ENCODE measurements at places on chromosomes 2 and 18.

DNA sequence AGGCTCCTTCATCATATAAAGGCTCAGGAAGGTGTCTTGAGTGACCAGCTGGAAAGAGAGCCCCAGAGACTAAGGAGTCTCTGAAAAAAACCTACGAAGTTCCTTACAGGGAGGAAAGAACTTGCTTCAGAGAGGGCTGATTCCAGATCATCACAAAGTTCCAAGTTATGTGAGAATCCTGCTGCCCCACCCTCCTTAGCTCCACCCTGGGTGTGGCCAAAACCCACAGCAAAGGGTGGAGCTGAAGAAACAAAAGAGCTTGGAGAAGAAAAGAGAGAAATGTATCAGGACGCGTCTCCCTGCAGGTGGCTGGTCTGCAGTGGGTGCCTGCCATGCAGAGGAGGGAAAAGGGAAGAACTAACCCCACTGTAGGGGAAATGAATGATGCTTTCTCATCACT lies 32.8 kb upstream of the ZNF396 start:
- DNase-seq = no peak

- no peak for DNase-seq
Observed at GRCh38 chr2:23469142-23469540, 84.2 kb downstream of the KLHL29 start.

DNA sequence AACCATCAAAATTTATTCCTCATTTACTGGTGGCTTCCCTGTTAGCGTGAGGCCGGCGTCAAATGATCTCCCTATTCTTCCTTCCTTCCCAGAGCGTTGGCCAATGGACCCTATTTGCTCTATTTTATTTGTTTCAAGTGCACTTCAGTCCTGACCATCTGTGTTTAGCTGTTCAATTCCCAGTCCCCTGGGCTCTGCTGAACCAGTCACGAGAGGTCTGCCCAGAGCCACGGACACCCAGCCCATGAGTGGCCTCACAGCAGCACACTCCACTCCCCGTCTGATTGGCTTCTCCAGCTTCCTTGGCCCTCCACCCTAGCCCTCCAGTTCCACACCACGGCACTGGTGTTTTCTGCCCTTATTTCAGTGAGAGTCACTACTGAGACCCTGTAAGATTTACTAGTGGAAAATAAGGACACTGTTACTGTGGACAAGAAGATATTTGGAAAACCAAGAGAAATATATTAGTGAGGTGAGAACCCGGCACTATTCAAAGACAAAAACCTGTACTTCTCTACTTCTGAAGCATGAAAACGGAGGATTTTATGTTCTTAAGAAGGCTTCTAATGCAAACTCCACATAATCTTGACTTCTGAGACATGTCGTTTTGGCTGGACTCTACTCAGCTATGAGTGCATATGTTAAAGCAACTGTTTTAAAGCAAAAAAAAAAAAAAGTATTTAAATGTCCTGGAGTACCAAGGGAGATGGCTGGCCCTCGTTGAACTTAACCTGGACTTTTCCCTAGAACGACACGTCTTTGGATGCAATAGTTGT lies 86.6 kb downstream of the COL6A3 start:
- DNase-seq = no peak

GRCh38 chr2:177675350-177675821 lies 282.8 kb downstream of the AGPS start:
- DNase-seq = no peak

GRCh38 chr2:47227532-47228279 lies 72.6 kb upstream of the STPG4 start:
- no peak for DNase-seq

GRCh38 chr2:217820904-217821303 lies 181.9 kb downstream of the TNS1 start:
- no peak for DNase-seq

DNA sequence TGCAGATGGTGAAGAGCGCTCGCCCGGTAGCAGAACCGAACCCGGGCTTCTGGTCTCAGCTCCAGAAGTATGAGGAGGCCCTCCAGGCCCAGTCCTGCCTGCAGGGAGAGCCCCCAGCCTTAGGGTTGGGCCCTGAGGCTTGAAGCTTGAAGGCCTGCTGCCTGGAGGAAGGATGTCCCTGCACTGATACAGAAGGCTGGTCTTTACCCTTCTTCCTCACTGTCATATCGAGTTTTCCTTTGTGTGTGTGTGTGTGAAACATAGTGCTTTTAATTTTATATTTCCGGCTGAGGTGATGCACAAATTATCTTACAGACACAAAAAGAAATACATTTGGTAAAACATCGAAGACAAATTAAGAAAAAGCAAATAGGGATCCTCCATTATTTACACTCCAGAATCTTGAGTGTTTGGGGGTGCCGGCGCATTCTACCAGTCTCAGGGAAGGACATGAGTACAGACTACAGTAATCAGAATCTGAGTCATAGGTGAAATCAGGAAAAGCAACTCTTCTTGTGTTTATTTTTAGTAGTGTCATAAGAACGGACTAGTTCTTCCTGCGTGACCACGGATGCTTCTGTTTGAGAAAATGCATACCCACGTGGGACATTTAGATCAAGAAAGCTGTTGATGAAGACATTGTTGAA lies 1.3 kb downstream of the DUSP28 start:
- DNase-seq = peak; percentile 78

- DNase-seq = no peak
Observed at GRCh38 chr2:174729797-174730697, 34.2 kb downstream of the CHRNA1 start.

GRCh38 chr18:24114924-24115549 lies 23.8 kb upstream of the CABYR start:
- DNase-seq = peak; percentile 36

- no peak for DNase-seq
Observed at GRCh38 chr18:78766651-78767533, 212.7 kb upstream of the SALL3 start.

- peak; percentile 7 for DNase-seq
Observed at GRCh38 chr2:118290411-118291250, 202.4 kb downstream of the INSIG2 start.

GRCh38 chr2:42256505-42256904 lies 87.4 kb downstream of the EML4 start:
- no peak for DNase-seq

GRCh38 chr2:110095994-110096633 lies 19.5 kb downstream of the MALL start:
- DNase-seq = no peak

DNA sequence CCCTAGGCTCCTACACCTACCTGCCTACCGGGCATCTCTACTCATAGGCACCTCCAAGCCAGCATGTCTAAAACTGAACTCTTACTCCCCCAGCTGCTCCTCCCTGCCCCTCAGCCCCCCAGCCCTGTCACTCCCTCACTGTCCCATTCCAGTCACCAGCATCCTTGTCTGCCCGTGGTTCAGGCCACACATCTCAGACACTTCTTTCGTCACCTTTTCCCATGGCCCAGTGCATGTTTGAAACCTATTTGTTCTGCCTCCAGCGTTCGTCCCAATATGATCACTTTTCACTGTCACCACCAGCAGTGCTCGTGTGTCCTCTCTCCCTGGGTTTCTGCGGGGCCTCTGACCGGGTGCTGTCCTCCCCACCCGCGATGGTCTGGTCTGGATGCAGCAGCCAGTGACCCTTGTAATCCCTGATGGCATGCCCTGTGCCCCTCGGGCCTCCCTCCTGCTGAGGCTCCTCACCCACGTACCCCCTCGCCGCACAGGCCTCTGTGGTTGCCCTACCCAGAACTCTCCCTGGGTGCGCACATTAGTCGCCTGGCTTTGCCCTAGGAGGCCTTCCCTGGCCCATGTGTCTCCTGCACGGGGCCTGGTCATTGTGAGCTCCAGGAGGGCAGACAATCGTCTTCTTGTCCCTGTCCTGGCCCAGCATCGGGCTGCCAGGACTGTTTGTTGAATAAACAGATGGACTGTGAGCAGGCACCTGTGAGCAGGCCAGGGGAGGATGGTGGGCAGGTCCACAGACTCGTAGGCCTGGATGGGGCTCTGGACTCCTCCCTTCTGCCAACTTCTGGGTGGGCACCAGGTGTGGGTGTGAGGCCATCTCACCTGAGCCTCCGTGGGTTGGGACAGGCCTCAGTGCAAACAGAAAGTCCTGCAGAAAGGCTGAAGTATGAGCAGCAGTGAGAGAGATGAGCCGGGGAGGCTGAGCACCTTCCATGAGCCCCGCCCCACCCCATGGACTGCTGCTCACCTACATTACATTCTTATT lies 15.5 kb downstream of the LDLRAD4 start:
- DNase-seq = no peak

GRCh38 chr2:86552889-86553288 lies 10.4 kb downstream of the CHMP3 start:
- DNase-seq = no peak

GRCh38 chr2:156687126-156687525 lies 250.9 kb downstream of the GPD2 start:
- DNase-seq = no peak

GRCh38 chr2:24463271-24463670 lies 27.8 kb upstream of the NCOA1 start:
- no peak for DNase-seq

GRCh38 chr2:172448544-172449267 lies 21.3 kb downstream of the ITGA6 start:
- DNase-seq = no peak

DNA sequence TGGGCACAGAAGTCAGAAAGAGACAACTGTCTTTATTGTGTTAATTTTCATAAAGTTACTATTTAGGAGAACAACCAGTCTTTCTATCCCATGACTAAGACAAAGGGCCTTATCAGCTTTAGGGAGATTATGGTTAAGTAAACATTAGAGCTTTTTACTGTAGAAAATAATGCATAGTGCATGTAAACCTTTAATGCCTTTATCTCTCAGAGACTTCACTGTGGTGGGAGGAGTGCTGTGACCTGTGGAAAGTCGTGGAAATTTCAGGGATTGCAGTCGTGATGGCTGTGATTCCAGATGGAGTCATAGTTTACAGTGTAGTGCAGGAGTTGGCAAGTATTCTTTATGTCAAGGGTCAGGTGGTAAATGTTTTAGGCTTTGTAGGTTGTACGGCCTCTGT lies 15.8 kb downstream of the ZNF236 start:
- DNase-seq = no peak
